SK-N-SH (cell line): ENCODE measurements at places on chromosomes 7 and 10.

DNA sequence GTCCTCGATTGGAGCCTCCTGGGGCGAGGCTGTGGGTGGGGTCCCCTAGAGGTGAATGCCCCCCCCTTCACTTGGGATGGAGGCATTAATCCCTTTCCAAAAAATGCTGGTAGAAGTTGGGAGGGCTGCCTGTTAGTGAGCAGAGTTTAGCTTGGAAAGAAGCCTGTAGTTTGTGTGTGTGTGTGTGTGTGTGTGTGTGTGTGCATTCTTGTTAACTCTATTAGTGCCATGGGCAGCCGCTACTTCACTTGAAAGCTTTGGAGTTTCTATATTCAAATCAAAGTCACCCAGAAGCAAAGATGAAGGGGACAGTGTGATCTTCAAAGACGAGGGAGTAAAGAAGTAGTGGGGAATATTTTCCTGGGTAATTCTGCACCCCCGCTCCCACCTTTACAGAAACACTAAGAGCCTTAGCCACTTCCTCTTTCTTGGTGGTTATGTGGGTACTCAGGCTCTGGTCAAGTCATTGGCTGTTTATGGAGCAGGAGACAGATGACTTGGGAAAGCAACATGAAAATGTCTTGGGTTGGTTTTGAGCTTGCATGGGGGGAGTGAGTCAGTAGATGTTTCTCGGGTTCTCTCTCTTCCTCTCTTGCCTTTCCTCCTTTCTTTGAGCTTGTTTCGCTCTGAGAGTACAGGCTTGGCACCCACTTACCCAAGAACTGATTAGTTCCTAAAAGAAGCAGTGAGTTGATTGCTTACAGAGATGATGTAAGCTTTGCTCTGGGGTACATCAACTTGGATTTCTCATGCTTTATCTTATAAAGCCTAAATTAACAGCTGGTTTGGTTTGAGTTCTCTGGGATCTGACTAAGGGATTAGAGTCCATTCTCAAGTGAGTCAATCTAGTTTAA is 35.9 kb downstream of the TCF7L2 start:
- no peaks in the 10 kb centered on the region for H3K36me3 ChIP-seq
- H3K27me3 ChIP-seq: no peaks in the 10 kb centered on the region
- H3K27ac ChIP-seq: peak overlapping the region; percentile 78
- peaks cover 33% of the 10 kb centered on the region; the same call in 1 of the 2 replicates for H3K4me1 ChIP-seq
- H3K4me3 ChIP-seq: no peak overlapping the region

DNA sequence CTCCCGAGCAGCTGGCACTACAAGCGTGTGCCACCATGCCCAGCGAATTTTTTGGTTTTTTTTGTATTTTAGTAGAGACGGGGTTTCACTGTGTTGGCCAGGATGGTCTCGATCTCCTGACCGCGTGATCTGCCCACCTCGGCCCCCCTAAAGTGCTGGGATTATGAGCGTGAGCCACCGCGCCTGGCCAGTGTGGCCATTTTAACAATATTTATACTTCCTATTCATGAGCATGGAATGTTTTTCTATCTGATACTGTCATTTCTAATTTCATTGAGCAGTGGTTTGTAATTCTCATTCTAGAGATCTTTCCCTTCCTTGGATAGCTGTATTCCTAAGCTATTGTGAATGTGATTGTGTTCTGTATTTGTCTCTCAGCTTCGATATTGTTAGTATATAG is 96.2 kb downstream of the GLCCI1 start:
- no peaks in the 10 kb centered on the region for H3K27me3 ChIP-seq
- no peak overlapping the region for H3K4me3 ChIP-seq
- H3K4me1 ChIP-seq: no peaks in the 10 kb centered on the region; the same call in 1 of the 2 replicates
- H3K36me3 ChIP-seq: peaks cover 6% of the 10 kb centered on the region

- DNase-seq: no peak
- H3K4me3 ChIP-seq: no peak overlapping the region
- H3K27ac ChIP-seq: no peak overlapping the region
- H3K36me3 ChIP-seq: no peaks in the 10 kb centered on the region
These were observed 749.1 kb downstream of the CNTNAP2 start for GRCh38 chr7:146865696-146866095.

GRCh38 chr7:42244828-42245227 is 7.8 kb upstream of the GLI3 start:
- no peaks in the 10 kb centered on the region for H3K4me1 ChIP-seq
- H3K27ac ChIP-seq: no peak overlapping the region
- H3K36me3 ChIP-seq: no peaks in the 10 kb centered on the region

GRCh38 chr7:143901332-143901667 is 676 bp downstream of the TCAF1 start:
- peak overlapping the region; percentile 90 for H3K4me3 ChIP-seq
- no peaks in the 10 kb centered on the region for H3K27me3 ChIP-seq
- H3K4me1 ChIP-seq: peaks cover 13% of the 10 kb centered on the region; the same call in 1 of the 2 replicates
- H3K36me3 ChIP-seq: peaks cover 11% of the 10 kb centered on the region
- DNase-seq: no peak

- DNase-seq: no peak
- H3K36me3 ChIP-seq: peaks cover 11% of the 10 kb centered on the region
- H3K4me3 ChIP-seq: no peak overlapping the region
- H3K27me3 ChIP-seq: no peaks in the 10 kb centered on the region
- H3K4me1 ChIP-seq: no peaks in the 10 kb centered on the region
These were observed 64.2 kb downstream of the MINDY4 start for GRCh38 chr7:30835396-30835915.
